ENCODE measurements at places on chromosomes 6 and 20. TPM values are rescaled to one million over a fixed set of nuclear protein-coding genes. Genes with fewer than 3 reads are reported as not detected.

GRCh38 chr20:49568278-49569151 lies 578 bp upstream of the PTGIS start:
- H3K4me3 ChIP-seq: no peak overlapping the region
- peaks cover 49% of the 10 kb centered on the region for H3K27me3 ChIP-seq
- peaks cover 14% of the 10 kb centered on the region for H3K4me1 ChIP-seq
- DNase-seq: peak; percentile 9

DNA sequence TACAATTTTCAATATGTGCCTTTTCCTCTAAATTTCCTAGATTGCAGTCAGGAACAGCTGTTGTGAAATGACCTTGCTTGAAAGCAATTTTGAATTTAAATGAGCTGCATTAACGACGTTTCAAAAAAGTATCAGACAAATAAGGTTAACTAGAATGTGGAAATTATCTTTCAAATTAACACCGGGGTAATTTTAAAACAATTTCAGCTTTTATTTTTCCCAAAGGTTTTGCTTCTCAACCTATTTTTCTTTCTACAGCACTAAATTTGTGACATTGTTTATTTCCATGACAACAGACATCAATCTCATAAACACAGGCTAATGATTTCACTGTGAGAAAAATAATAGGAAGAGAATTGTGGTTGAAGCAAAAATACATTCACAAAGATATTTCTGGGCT lies 38.5 kb downstream of the COL12A1 start:
- H3K36me3 ChIP-seq: no peaks in the 10 kb centered on the region
- DNase-seq: no peak
- peaks cover 9% of the 10 kb centered on the region for H3K27me3 ChIP-seq
- no peak overlapping the region for H3K4me3 ChIP-seq
- H3K4me1 ChIP-seq: no peaks in the 10 kb centered on the region
- no peak overlapping the region for H3K27ac ChIP-seq

DNA sequence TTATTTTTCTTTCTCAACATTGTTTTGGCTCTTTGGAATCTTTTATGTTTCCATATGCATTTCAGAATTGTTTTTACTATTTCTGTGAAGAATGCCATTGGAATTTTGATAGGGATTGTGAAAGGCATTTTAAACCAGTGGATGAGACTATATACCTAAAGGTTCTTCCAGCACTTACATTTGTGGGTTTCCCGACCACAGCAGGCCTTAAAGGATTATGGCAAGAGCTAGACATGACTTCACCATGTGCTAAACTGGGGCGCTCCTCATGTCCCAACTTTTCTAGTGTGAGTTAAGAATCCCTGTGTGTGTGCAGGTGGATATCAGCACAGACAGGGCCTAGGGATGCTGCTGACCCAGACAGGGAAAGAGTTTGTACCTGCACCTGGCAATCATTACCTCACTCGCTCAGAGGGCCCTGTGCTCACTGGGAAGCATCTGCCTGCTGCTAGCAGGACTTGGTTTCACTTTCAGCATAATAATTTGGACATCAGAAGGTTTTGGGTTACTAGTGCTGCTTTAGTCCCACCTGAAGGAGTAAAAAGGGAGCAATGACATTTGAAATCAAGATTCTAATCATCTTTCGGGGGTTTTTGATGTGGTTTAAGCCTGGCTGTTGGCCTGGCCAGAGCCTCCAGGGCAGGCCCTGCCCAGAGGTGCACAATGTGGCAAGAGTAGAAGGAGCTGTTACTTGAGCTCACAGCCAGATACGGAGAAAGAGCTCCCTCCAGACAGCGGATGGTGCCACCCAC lies 137.1 kb downstream of the CDC5L start:
- H3K4me3 ChIP-seq: no peak overlapping the region
- peaks cover 21% of the 10 kb centered on the region for H3K27me3 ChIP-seq
- DNase-seq: no peak
- H3K27ac ChIP-seq: no peak overlapping the region
- H3K36me3 ChIP-seq: peaks cover 3% of the 10 kb centered on the region

DNA sequence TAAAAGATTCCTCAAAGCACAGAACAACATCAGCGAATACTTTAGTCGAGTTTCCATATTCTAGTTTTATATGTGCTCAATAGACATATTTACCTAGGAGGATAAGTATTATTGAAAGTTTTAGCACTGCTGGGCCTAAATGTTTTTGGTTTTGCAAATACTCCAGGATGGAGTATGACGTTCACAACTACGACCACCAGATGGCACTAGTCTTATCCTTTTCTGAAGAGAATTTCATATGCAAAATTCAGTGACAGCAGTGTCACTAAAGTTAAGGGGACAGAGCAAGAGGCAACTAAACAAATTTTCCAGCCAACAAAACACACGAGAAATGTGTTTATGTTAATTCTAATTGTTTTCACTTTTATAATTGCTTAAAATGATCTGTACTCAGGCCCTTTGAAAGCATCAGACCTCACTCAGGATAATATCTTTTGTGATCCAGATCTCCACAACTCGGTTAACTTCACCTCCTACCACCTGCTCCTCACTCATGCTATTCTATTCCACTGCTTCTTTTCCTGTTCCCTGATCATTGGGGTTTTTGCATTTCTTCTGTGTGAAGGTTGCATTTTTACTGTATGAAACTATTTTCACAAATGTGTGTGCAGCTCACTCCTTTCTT lies 220.8 kb downstream of the TRDN start:
- no peaks in the 10 kb centered on the region for H3K36me3 ChIP-seq
- no peak overlapping the region for H3K4me3 ChIP-seq
- no peaks in the 10 kb centered on the region for H3K27me3 ChIP-seq
- peak; percentile 30 for DNase-seq

DNA sequence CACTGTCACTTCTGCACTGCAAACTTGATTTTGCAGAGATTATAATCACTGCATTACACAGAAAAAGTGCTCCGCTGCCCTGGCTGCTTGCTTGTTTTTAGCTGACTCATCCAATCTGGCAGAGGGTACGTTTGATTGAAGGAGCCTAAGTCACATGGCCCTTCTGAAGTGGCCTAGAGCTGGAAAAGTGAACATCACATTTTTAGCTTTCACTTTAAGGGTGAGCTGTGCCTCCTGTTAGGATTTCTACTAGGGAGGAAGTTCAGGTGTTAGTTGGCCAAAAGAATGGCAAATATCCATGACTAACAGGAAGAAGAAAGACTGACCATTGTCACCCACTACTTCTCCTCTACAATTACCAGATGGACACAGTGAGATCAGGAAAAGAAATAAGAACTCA lies 889.1 kb upstream of the MAP3K7 start:
- H3K4me3 ChIP-seq: no peak overlapping the region
- DNase-seq: no peak
- no peak overlapping the region for H3K27ac ChIP-seq
- H3K4me1 ChIP-seq: no peaks in the 10 kb centered on the region

RAET1E gene
- total RNA-seq: not detected

TNF gene
- 165 TPM for total RNA-seq
